NCI-H1092 (cell line): ENCODE measurements at places on chromosomes 2 and 18.
A peak's percentile ranks its signal among the peaks of the same experiment; 100 is the strongest.

DNA sequence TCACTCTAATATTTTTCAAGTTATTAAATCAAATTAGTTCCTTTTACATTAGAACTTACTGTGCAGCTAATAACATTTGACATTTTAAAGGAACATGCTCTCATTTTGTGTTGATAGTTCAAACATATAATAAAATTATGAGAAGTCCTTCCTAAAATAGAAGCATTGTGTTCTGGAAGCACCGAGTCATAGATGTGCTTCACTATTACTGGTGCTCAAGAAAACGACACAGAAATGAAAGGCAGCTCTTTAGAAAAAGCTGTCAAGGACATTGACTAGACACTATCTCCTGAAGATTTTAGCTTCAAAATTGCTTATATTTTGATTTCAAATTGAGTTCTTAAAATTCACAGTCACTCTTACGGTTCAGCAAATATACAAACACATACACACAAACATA is 338.3 kb downstream of the NBAS start:
- no peak for DNase-seq

DNA sequence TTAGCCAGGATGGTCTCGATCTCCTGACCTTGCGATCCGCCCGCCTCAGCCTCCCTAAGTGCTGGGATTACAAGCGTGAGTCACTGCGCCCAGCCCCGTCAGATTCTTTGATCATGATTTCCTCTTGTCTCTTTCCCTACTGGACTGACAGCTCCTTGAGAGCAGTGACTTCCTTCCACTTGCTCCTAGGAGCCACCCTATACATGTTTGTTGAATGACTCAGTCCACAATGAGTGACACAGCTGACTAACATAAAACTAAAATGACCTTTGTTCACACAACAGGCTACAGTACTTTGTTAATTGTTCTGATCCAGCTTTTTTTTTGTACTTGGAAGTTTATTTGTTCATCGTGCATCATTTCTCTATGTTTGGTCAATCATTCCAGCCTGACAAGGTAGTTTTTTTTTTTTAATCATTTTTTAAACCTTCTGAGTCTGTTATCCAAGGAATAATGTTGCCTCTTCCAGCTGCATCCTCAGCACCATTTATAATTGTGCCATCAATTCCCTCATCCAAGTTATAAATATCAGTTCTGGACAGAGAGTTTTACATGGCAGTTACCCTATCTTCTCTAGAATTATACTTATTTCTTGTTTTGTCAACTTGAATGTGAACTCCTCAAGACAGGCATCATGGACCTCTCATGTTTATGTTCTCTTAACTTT is 42.9 kb upstream of the TUBA3E start:
- no peak for DNase-seq

GRCh38 chr2:95552911-95553310 is 38.9 kb upstream of the TRIM43 start:
- no peak for DNase-seq

DNA sequence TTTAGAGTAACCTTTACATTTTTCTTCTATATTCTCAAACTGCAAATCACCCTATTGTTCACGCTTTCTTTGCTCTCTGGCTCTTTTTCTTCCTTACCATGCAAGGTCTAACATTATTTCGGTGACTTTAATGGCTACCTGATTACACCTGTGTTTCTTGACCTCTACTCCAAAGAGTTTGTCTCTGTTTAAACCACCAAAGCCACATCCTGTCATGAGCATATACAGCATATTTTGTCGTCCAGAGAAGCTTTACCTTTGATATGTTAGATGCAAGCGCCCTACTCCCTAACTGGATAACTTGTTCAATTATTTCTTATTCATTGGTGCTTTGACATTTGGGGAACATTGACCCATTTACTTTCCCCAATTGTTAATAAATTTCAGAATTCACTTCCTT is 565.1 kb upstream of the GCFC2 start:
- DNase-seq, result no peak

GRCh38 chr2:230680463-230681170 is 32.0 kb upstream of the CAB39 start:
- no peak for DNase-seq

- no peak for DNase-seq
These were observed 227.6 kb downstream of the SATB2 start for GRCh38 chr2:199230091-199230490.

DNA sequence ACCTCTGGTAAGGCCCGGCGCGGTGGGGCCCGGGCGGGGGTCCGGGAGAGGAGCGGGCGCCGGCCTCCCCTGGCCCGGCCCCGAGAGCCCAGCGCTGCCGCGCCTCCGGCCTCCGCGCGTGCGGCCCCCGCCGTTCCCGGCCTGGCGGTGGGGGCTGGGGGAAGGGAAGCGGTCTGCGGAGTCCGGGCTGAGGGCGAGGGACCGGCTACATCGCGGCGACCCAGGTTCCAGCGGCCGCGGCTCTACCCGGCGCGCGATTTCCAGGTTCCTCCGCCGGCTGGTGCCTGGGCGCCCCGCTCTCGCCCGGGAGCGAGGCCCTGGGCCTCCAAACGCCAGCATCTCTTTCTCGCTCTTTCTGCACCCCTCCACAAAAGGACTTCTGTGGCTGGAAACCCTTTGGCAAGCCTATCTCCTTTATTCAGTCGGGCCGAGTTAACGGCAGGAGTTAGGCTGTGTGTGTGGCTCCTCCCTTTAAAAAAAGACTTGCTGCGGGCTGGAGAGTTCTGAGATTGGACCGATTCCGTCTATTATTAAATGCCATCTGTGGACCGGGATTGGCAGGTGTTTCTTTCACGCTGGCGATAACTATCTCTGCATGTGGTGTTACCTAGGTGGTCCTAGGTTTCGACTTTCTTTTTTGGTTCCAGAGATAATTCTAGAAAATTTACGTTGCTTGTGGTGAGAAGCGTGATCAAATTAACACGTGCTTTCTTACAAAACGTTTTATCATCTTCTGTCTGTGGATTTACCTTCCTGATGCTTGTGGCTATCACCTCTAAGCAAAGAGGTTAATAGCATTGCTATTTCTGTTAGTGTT is 592 bp downstream of the ME2 start:
- DNase-seq, result peak; percentile 49

GRCh38 chr2:47011696-47012095 is 96.1 kb upstream of the MCFD2 start:
- DNase-seq, result no peak

DNA sequence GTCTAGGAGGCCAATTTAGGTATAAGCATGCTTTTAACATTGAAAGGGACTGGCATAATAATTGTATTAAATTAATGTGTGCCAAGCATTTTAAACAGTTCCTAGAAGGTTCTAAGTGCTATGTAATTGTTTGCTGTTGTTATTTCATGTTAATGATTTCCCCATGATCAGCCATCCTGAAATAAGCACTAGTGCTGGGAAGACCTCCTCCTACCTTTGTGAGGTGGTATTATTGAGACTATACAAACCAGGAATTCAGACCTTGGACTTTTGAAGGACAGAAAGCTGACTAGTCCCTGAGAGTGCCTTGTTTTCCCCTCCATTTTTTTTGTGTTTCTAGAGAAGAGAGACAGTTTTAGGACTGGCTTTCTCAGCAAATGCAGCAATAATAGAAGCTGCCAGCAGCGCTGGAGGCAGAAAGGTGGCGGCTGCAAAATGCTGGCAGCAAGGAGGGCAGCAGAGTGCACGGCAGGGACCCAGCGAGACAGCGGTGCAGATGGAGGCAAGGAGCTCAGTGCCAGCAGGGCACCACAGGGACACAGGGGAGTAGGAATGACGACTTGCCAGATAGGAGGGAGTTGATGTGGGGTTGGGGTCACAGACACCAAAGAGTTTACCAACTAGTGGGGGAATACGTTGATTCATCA is 25.3 kb downstream of the NABP1 start:
- no peak for DNase-seq

GRCh38 chr2:45607701-45608100 is 3.4 kb downstream of the SRBD1 start:
- no peak for DNase-seq

GRCh38 chr2:26922405-26923188 is 47.8 kb upstream of the MAPRE3 start:
- DNase-seq, result peak; percentile 43

DNA sequence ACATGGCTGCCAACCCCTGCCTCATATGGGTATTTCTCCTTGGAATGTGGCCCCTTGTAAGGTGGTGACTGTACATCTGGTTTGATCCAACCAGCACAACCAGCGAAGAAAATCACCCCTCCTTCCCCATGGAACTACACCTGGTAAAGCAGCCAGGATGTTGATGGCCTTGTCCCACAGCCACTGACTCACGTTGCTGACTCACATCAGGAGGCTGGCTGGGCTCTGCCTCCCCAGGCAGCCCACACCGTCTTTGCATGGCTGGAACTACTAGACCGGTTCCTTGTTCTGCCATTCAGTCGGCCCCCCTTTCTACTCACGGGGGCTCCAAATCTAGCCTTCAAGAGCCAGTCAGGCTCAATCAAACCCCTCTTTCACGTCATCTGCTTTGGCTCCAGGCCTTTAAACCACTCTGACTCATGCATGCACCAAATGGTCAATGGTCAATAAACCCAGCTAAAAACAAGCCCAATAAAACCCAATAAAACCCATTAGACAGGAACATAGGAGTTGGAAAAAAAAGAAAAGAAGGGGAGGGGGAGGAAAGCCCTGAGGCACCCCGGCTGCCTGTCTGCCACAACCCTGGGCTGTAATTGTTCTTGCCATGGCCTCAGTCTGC is 114.8 kb downstream of the PLB1 start:
- DNase-seq, result no peak

DNA sequence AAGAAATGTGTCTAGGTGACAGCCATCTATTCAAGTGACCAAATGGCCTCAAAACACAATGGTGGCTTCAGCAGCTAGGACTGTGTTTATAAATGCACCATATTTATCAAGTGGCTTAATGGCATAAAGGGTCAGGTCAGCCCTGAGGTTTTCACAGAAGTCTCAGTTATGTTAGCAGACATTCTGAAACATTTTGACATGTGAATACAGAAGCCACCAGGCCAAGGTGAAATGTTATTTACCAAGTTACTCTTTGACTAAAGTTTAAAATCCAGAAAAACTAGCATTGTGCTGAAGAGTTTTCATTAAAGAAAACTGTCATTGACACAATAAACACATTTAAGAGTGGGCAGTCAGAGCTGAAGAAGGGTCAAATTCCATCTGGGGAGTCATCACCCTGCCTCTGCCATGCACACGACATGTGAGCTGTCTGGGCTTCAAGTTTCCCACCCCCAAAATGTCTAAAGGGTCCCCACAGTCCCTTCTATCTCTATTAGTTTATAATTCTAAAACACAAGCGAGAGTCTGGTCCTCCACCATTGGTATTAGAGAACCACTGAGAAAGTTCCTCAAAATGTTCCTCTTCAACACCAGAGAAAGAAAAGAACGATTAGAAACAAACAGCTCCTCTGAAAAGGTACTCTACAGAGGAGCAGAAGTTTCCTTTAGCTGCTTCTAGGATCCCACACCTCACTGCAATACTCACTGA is 77.5 kb upstream of the FZD5 start:
- no peak for DNase-seq

GRCh38 chr2:236988216-236988615 is 97.5 kb upstream of the COPS8 start:
- no peak for DNase-seq

- no peak for DNase-seq
These were observed 110.7 kb downstream of the MDH1 start for GRCh38 chr2:63699549-63699839.

DNA sequence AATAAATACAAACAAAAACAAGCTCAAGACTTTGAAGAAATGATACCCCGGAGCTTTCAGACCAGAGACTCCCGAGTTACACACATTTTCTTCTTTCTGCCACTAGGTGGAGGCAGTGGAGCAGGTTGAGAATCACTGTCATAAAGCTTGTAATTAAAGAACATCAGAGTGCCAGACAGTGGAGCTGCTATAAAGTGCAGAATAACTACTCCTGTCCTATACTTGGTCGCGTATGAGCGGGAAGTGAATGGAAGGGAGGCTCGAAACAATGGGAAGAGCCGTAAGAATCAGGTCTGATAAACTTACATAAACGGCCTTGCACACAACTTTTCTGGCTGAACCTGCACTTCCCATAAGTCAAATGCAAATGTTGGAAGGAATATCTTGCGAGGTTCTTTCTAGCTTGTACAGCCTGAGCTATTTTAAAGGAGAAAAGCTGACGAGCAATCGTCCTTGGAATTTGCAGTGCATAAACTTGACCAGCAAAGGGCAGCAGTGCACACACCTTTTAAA is 189.0 kb downstream of the RPIA start:
- DNase-seq, result peak; percentile 4

- DNase-seq, result no peak
These were observed 1.1 kb downstream of the STRN start for GRCh38 chr2:36965206-36965605.
